ENCODE measurements at places on chromosomes 1 and 21.

DNA sequence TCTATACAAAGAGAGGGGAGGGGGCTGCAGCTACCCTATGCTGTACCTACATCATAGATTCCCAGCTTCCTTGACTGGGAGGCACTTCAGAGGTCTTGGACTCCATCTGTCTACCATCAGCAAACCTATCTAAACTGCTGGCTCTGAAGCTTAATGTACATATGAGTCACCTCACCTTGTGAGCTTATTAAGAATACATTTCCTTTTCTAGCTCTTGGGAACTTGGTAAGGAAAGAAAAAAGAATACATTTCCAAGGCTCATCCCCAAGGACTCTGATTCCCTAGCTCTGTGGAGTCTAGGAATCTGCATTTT lies 50.0 kb upstream of the PRELP start:
- no peak for DNase-seq

DNA sequence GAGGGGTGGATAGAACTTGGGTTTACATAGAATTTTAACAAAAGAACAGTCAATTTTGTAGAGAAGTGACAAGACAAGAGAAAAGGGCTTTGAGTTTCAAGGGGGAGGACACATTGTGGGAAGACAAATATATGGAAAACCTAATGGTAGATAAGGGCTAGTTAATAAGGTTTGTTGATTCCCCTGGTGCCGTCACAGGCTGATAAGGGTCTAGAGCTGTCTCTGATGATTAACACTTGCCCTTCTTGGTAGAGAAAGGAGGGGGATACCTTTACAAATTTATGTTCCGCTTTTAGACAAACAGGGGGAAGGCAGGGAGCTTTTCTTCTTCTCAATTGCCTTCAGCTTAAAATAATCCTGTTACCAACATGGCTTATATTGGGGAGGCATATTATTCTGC lies 124.3 kb downstream of the ETS2 start:
- DNase-seq: no peak

DNA sequence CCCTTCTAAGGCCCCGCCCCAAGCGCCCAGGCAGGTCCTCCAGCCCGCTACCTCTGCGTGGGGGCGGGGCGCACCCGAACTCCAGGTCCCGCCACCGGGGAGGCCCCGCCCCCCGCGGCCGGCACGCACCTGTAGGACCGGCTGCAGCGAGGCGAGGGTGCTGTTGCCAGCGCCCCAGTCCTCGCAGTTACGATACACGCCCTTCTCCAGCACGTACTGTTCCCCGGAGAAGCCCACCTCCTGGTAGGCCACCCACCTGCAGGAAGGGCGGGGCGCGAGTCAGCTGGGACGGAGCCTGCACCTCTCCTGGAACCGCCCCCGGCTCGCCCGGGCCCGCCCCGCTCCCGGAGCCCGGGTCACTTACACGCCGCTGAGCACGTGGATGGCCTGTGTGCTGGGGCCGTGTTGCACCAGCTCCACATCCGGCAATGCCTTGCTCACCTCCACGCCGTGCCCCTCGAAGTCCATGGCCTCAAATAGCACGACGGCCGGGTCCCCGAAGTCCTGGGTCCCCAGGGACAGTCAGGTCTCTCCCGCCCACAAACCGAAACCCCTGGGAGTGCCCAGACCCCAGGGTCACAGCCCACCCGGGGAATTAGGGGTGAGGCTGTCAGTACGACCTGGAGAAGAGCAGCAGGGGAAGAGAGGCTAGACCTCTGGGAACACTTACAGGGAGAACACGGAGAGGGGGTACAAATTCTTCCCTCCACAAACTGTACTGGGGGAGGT lies 17.3 kb downstream of the CRYBG2 start:
- peak; percentile 93 for DNase-seq

DNA sequence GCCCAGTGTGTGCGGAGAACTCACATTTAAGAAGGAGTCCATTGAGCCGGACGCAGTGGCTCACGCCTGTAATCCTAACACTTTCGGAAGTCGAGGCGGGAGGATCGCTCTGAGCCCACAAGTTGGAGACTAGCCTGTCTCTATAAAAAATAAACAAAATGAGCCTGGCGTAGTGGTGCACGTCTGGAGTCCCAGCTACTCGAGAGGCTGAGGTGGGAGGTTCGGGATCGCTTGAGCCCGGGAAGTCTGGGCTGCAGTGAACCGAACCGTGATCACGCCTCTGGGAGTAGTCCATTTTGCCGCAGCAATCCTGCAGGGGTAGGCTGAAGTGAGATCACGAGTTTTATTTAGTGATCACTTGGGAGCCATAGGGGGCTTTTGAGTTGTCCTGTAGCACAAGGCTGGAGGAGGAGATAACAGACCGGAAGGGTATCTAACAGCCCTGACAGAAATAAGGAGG lies 497 bp upstream of the FUCA1 start:
- no peak for DNase-seq

- DNase-seq: no peak
Observed at GRCh38 chr1:43438006-43438405, 15.7 kb downstream of the HYI start.

- DNase-seq: no peak
Observed at GRCh38 chr1:216075339-216075738, 347.9 kb downstream of the USH2A start.

DNA sequence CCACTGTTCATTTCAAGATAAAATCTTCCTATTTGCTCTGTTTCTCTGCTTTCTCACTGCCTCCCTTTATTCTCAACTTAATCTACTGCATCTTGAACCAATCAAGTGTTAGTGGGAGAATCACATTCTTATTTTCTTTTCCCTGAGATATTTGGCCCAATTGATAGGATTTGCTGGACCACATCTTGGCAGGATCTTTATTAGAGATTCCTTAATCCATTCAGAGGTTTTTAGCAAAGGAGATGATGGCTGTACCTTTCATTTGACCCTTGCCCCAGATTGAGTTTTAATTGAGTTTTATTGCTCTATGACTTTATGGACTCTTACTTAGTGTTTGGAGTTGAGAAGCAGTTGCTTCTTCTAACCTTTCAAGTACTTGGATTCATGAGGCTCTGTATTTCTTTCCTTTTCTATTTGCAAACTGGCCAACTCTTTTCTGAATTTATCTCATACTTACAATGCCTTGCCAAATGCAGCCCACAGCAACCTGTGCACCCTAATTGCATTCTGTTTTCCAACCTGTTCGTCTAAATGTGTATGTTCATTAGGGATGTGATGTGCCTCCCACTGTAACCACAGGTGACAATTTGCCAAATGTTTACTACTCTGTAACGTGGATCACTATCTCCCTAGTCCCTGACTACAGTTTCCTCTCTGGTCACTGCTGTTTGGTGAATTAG lies 274.8 kb upstream of the KAZN start:
- no peak for DNase-seq

DNA sequence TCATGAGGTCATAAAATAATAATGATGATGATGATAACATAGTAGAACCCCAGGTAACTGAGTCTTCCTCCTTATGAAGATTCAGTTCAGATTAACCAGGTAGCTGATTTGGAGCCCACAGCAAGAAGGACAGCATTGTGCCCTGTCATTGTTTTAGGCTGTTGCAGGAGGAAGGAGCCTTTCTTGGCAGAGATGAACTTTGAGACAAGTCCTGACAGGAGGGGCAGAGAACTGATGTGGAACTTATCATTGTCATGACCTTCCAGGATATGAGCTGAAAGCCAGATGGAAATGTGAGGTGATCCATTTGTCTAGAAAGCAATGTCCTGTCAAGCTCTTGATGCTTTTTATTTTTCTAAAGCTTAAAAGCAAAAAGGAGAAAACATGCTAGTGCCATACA lies 132.6 kb upstream of the COA6 start:
- DNase-seq: no peak

DNA sequence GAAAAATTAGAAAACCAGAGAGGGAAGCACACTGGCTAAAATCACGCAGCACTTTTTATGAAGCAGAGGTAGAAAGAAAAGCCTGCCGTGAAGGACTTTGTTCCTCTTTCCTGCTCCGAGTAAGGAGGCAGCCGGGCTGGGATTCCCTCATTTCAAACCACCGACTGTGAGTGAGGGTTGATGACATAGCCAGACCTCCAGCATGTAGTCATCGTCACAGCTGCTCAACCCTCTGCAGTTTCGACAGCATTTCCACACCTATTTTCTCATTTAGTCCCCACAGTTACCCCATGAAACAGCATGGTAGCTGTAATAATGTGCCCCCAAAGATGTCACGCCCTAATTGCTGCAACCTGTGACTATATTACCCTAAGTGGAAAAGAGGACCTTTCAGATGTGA lies 35.3 kb downstream of the FCRL5 start:
- DNase-seq: no peak

Data from CD4-positive, alpha-beta T cell treated with Interferon alpha-2 for 1 hour (primary cell).